Activated CD4-positive, alpha-beta T cell treated with anti-CD3 and anti-CD28 coated beads, Interleukin-2, Interleukin-6, amounts not matched to agents 100 ng/mL and 50 ng/mL, durations not matched to agents 16 hours and 8 hours (primary cell): ENCODE measurements at places on chromosomes 1 and 21.

GRCh38 chr1:114181356-114181755, 27.7 kb upstream of the SYT6 start:
- DNase-seq = no peak

- DNase-seq = no peak
Observed at GRCh38 chr1:196438329-196438728, 169.9 kb downstream of the KCNT2 start.

DNA sequence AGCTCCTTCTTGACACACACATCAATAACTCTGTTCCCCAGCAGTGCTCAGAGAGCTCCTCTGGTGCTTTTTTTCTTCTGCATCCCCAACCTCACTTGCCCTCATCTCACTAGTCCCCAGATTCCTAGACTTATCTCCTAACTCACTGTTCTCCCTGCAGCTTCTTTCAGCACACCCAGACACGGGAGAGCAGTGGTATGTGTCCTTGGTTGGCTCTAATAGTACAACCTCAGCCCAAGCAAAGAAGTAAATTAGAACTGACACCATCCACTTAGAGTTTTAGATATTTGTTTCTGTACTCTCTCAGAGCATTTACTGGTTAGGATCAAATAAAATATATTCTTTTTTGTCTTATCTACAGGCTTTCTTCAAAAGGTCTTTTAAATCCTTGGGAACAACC, 201.4 kb upstream of the SNX7 start:
- DNase-seq = no peak

GRCh38 chr1:201140235-201140940, 13.4 kb upstream of the ASCL5 start:
- DNase-seq = no peak

DNA sequence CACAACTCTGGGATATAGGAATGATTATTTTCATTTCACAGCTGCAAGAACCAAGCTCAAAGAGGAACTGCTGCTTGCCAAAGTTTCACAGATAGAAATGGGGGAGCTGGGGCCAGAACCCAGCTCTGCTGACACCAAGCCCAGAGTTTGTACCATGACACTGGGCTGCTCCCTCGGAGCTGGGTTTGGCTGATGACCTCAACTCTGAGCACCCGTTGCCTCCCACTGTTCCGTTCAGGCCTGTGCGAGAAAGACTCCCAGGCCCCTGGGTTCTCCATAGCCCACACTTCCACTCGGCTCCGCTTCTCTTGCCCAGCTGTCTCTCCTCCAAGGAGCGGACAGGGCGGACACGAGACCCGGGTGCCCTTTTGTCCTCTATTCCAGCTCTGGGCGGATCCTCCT, 55.2 kb downstream of the NGF start:
- no peak for DNase-seq

- no peak for DNase-seq
Observed at GRCh38 chr21:22342889-22343288, 1344.7 kb downstream of the NCAM2 start.

- DNase-seq = no peak
Observed at GRCh38 chr1:207418351-207418750, 35.8 kb upstream of the CR2 start.

DNA sequence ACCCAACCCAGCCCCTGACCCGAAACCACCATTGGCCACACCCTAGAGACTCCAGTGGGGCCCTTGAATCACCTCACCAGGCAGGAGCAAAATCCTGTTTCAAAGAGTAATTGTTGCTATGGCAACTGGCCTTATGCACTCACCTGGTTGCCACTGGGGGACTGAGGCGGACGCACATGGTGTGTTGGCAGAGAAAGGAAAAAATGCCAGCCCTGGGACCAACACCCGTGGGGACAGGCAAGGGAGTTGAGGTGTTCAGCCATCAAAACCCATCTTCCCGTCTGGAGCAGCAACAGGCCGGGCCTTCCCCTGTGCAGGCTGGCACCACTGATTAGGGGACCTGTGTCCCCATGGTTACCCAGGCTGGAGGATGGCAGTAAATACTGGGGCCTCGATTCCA, 395.8 kb upstream of the VAMP3 start:
- no peak for DNase-seq

- DNase-seq = no peak
Observed at GRCh38 chr1:14869187-14869586, 270.7 kb downstream of the KAZN start.

DNA sequence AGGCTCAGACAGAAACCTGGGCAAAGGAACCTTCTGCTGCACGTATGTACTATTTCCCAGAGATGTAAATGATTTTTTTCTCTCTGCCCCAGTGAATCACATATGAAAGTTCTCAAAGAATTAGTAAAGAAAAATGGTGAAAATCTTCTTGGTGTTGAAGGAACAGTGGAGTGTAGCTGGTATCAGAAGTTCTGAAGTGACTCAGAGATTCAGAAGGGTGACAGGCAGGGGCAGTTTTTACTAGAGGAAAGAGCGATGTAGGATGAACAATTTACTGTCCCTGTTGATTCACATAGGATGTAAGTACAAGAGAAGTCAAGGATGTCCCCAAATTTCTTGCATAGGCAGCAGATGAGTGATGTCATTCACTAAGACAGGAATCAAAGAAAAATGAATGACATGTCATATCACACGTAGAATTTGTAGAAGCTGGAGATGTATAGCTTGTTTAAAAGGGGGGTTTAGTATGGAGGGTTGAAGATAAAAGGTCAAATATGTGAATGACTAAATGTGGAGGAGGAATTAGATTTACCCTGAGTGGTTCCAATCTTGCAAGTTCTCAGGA, 26.4 kb downstream of the WLS start:
- no peak for DNase-seq

DNA sequence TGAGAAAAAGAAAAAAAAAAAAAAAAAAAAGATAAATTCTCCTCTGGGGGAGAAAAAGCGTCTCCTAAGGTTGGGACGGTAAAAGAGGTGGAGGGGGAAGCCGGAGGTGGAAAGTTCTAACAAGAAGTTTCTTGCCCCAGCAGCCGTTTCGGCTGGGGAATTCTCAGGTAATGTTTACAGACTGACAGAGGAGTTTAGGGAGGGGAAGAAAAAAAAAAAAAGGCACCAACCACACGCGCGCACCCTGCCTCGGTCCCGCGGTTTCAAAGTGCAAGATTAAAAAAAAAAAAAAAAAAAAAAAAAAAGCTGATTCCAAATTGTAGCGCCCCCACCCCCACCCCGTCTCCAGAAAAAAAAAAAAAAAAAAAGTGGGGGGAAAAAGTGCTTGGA, 504 bp downstream of the DHRS3 start:
- peak; percentile 44 for DNase-seq

- DNase-seq = no peak
Observed at GRCh38 chr1:1021010-1021919, 1.3 kb downstream of the AGRN start.

- no peak for DNase-seq
Observed at GRCh38 chr1:19110257-19110927, 99.7 kb downstream of the UBR4 start.

DNA sequence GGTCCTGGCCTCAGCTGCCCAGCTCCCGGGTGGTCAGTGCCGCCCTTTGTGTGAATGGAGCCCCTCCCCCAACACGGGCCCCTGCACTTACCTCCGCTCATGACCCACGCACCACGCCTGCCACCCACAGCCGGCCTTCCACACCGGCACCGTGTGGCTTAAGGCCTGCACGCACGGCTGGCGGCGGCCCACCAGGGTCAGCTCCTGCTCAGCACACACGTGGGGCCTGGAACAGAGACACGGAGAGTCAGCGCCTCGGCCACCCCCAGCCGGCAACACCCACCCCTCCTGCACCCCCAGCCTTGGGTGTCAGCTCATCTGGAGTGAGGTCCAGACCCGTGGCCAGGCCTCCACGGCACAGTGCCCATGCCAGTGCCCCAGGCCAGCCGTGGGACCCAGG, 8.9 kb downstream of the MEGF6 start:
- no peak for DNase-seq

- no peak for DNase-seq
Observed at GRCh38 chr21:30668776-30669175, 26.1 kb downstream of the KRTAP20-3 start.

- peak; percentile 76 for DNase-seq
Observed at GRCh38 chr1:154431586-154432373, 26.6 kb downstream of the IL6R start.

DNA sequence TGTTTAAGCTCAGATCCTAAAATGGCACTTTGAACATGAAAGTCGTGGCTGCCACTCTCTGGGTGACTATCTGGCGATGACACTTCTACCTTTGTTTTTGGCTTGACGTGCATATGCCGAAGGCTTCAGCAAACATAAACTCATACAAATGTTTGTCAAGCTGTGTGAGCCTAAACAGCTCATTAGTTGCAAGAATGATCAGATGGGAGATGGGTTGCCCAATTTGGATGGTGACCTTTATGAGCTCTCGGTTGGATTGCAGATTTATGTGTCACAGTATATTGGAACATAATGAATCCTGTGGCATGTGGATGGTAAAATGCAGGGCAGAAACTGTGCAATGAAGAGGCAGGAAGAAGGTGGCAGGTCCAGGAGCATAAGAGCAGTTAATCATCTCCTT, 229.3 kb downstream of the DISC1 start:
- no peak for DNase-seq

- no peak for DNase-seq
Observed at GRCh38 chr1:3911981-3912808, 12.1 kb upstream of the C1orf174 start.

- peak; percentile 80 for DNase-seq
Observed at GRCh38 chr21:45228171-45228641, 59.5 kb downstream of the POFUT2 start.

DNA sequence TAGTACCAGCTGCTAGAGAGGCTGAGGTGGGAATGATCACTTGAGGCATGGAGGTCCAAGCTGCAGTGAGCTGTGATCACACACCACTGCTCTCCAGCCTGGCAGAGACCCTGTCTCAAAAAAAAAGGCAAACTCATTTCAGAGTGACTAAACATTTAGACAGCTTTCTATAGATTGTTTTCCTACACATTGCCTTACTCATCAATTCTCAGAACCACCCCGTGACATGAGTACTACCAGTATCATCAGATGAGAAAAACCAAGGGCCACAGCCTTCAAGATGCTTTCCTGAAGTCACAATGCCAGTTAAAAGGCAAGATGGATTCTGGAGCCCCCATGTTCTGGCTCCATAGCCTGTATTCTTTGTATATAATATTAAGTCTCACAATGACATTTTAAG, 22.4 kb upstream of the SMPDL3B start:
- DNase-seq = peak; percentile 65

- DNase-seq = no peak
Observed at GRCh38 chr1:59317343-59317742, 20.4 kb downstream of the FGGY start.

- no peak for DNase-seq
Observed at GRCh38 chr1:196543833-196544232, 64.4 kb downstream of the KCNT2 start.

GRCh38 chr1:162916821-162917613, 56.0 kb upstream of the CCDC190 start:
- no peak for DNase-seq

- no peak for DNase-seq
Observed at GRCh38 chr1:55870106-55870505, 654.9 kb upstream of the USP24 start.

- no peak for DNase-seq
Observed at GRCh38 chr1:92567211-92567868, 80.6 kb upstream of the GFI1 start.

DNA sequence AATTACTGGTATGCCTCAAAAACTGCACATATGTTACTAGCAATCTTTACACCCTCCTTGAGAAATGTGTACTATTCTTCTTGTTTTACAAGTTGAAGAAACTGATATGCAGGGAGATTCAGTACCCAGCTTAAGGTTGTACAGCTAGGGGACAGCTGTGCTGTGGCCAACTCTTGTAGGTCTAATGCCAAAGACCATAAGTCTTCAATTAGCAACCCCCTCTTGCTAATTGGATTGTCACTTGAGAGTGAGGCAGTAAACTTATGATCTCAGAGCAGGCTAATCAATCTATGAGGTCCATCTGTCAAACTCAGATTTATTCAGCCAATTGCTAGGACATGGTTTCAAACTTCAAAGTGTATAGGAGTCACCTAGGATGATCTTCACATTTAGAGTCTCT, 492.0 kb upstream of the USP24 start:
- no peak for DNase-seq

DNA sequence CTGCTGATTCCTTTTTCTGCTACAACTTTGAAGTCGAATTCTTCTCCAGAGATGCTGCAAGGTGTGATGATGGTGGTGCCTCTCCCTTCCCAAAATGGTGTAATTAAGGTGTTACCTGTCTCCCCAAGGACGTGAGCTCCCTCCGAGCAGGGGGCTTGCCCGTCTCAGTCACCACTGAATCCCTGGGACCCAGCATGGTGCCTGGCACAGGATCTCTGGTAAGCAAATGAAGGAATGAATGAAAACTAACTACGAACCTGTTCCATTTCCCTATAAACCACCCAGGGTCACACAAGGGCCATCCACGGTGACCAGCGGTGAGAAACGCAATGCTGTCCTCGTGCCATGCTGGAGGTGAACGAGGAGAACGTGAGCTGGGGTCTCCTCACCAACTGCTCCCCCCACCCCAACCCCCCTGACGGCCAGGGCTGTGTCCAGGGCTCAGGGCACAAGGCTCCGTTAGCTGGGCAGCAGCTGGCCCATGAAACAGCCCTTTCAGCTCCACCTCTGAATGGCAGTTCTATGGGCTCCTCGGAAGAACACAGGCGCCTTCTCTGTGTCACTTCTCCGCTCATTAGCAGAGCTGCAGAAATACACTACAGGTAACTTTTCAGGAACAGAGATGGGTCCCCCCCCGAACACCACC, 2.2 kb upstream of the MATN1 start:
- DNase-seq = no peak

DNA sequence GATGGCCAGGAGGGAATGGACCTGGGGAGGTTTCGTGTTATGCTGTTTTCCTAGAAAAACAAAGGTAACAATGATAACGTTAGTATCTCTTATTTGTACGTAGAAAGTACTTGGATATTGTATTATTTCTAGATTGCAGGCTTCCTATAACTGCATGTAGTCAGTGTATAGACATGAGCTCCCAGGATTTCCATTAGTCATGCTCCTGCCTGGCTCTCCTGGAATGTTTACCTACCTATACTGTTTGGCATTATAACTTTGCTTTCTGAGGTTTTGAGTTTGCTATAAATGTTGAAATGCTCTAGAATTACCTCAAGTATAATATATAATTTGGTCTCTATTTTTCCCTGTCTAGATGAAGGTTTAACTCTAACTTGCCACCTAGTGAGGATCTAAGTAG, 66.1 kb downstream of the TTC3 start:
- no peak for DNase-seq

DNA sequence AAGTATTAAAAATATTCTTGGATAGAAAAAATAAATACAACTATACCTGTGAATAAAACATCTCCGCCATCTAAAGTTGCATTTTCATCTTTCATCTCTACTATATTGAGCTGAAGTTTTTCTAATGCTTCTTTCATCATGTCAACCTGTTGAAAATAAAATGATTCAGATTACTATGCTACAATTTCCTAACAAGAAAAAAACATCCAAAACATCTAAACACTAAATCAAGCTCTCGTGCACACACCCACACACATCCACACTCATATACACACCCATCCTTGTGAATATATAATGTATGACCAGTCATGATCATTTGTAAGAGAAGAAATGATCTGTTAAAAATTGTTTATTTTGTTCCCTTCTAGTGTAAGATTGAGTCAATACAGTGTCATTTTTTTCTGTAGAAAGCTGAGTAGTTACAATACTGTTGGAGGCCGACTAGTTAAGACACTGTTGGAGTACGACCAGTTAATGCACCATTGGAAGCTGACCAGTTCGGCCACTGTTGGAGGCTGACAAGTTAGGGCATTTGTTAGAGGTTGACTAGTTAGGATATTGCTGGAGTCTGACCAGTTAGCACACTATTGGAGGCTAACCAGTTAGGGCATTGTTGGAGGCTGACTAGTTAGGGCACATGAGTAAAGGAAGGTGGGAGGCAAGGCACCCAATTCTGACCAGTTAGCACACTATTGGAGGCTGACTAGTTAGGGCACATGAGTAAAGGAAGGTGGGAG, 82.4 kb upstream of the BCL10 start:
- DNase-seq = no peak
